KBM-7 (cell line): ENCODE measurements at places on chromosomes 16 and 17.

- DNase-seq, result no peak
Measured at GRCh38 chr16:29820730-29821642, 724 bp downstream of the MVP start.

DNA sequence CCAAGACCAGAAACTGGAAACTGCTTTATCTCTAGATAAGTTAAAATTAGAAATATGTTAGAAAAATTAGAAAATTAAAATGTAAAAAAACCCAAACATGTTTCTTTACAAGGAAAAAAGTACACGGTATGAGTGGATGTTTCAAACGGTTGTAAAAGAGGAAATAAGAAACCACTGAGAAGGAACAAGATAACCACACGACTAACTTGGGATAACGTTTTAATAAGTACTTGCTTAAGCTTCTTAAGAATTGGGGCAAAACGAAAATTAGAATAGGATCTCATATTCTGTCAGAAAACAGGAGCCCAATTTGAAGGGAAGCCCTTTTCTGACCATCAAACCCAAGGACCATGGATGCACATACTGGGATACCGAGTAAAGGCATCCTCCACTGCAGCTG, 31.0 kb downstream of the MBTPS1 start:
- DNase-seq, result peak; percentile 36

- no peak for DNase-seq
Measured at GRCh38 chr16:26809461-26809860, 257.3 kb upstream of the C16orf82 start.

- DNase-seq, result no peak
Measured at GRCh38 chr16:73028263-73028662, 19.7 kb downstream of the ZFHX3 start.

GRCh38 chr17:14730821-14731220, 429.9 kb downstream of the HS3ST3B1 start:
- DNase-seq, result no peak

GRCh38 chr16:30110661-30111060, 2.7 kb downstream of the GDPD3 start:
- no peak for DNase-seq

GRCh38 chr17:81551458-81552243, 502 bp downstream of the FAAP100 start:
- no peak for DNase-seq

DNA sequence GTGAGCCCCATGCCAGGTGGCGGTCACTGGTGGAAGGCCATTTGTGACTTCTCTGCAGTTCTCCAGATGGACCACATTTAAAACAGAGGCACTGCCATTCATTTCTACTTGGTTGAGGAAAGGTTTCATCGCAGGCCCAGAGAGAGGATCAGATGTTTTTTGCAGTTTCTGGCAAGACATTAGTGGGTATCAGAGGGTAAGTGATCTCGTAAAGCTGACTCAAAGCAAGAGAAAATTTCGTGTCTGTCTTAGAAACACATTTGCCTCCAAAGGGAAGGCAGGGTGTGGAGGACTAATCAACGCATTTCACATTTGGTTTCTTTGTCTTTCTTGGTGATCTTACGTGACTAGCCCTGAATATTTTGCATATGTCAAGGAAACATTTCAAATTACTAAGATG, 81.8 kb downstream of the PRKCB start:
- DNase-seq, result no peak

DNA sequence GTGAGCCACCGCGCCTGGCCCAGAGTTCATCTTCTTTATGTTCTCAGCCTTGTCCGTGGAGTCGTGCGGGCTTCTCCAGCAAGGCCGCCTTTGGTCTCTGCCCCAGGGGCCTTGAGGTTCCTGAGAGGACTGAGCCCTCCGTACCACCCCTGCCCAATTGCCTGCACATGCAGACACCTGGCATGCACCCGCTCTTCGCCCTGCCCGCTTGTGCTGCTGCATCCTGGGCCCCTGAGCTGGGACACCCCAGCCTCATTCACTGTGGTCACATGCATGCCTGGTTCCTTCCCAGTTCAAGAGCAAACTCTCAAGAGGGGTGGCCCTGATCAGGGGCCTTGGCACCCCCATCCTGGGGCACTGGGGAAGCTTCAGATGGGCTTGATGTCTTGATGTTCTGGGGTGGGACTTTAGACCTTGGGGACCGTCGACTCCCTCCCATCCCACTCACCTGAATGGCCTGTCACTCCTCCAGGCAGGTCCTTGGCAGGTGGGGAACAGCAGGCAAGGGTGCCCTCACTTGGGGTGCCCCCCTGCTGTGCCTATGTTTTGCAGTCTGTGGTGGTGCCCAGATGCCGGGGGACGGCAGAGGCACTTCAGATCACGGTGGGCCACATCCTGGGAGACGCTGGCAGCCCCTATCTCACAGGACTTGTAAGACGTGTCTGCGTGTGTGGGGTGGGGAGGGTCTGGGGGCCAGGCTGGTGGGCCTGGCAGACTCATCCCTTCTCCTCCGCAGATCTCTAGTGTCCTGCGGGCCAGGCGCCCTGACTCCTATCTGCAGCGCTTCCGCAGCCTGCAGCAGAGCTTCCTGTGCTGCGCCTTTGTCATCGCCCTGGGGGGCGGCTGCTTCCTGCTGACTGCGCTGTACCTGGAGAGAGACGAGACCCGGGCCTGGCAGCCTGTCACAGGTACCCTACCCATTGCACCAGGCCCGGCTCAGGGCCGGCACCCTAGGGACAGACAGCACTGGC, 12.7 kb upstream of the SPNS2 start:
- no peak for DNase-seq

DNA sequence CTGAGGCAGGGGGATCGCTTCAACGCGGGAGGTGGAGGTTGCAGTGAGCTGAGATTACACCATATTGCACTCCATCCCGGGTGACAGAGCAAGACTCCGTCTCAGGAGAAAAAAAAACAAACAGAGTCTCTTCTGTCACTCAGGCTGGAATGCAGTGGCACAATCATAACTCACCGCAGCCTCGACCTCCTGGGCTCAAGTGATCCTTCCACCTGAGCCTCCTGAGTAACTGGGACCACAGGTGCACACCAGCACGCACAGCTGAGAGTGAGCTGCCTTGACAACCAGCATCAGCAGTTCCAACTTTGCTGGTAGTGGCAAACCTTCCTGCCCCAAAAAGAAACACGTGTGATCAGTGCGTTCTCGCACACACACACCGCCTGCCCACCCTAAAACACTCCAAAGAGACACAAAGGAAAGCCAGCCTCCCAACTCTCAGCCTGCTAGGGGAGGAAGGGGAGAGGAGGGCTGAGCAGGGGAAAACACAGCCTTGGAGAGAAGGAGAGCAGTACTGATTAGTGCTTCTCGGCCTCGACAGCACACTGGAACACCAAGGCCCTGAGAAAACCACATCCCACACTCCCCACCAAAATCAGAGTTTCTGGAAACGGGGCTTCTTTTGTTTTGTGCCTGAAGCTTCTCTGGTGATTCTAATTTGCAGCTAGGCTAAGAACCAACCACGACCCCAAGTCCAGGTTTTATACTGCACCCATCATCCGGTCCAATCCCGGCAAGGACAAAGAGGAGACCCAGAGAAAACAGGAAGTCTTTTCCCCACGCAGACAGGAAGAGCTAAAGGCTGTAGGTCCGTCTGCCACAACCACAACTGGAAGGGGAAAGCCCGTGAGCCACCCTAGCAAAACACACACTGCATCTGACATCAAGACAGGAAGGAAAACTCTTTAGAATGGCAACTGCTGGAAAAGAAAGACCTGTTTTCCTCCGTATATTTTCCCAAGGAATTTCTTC, 28.8 kb downstream of the ZCCHC14 start:
- DNase-seq, result peak; percentile 78

- DNase-seq, result no peak
Measured at GRCh38 chr17:45292696-45293412, 24.0 kb downstream of the MAP3K14 start.
